Suppressor macrophage (primary cell): ENCODE measurements at places on chromosomes 5 and 9.
A peak's percentile ranks its signal among the peaks of the same experiment; 100 is the strongest.

DNA sequence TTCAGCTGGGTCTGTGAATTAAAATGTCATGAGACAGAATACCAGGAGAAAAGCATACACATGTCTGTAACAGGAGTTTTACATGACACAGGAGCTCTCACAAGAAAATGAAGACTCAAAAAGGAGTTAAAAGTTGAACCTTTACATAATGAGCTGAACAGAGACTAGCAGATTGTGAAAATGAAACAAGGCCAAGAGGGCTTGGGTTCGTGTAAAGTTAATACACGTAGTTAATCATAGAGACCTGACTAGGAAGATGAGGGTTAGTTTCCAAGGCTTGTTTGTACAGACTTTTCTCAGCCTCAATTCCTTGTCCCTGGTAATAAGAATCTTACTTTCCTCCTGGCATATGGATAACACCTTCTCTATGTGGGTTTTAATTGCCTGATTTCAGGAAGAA is 1294.0 kb downstream of the MAT2B start:
- DNase-seq: no peak

GRCh38 chr5:82274343-82275211 is 3.6 kb downstream of the RPS23 start:
- DNase-seq: no peak

GRCh38 chr5:157446412-157446935 is 13.5 kb upstream of the NIPAL4 start:
- no peak for DNase-seq

DNA sequence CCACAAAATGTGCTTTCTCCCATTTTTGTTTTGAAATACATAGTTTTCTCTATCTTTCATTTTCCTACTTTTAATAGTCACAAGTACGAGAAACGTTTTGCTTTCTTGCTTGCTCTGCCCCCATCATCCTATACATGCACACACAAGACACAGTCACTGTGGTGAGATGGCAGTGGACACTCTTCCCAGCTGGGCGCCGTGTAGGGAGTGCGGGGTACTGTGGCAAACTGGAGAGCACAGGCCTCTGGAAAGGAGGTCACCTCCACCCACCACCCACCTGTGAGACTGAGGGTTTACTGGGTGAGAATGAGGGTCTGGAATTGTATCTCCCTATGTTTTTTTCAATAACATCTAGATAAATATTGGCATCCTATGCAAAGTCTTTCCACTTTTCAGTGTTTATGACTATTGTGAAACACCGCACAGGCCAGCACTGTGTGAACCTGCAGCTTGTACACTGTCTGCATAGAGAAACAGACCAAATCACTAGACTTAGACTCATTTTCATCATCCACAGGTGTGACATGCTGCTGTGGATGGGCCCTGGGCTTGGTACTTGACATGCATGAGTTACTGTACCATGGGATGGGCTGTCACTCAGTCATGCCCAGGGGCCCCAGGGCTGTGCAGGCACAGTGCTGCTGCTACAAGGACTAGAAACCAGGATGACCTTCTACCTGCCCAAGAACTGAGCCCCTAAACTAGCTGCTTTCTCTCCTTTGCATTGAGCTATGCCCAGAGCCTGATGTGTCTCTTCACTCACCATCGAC is 118.1 kb upstream of the LMX1B start:
- DNase-seq: no peak

DNA sequence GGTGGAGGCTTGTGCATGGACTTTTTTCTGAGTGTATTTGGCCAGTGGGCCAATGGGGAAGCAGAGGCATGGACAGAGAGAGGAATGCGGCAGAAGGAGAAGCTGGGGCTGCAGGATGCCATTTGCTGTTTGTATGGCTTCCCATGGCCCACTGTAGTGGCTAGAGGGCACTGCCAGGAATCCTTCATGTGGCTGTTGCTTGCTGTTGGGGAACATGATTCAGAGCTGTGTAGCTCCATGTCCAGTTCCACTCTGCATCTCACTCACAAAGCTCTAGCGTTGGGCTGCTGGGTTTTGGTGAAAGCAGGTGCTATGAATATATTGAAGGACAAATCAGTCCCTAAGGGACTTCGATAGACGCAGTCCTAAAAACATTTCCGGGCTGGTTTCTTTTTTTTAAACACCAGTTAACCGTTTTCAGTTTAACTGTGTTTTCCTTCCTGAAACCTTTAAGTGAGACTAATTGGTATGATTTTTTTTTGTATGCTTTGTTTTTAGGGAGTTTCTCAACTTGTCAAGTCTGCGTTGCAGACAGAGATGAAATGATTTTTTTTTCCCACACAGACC is 51.3 kb downstream of the SLC22A5 start:
- peak; percentile 58 for DNase-seq
